ENCODE measurements at places on chromosomes 3 and 15.

- no peak for DNase-seq
Measured at GRCh38 chr15:98755138-98755537, 106.8 kb downstream of the IGF1R start.

DNA sequence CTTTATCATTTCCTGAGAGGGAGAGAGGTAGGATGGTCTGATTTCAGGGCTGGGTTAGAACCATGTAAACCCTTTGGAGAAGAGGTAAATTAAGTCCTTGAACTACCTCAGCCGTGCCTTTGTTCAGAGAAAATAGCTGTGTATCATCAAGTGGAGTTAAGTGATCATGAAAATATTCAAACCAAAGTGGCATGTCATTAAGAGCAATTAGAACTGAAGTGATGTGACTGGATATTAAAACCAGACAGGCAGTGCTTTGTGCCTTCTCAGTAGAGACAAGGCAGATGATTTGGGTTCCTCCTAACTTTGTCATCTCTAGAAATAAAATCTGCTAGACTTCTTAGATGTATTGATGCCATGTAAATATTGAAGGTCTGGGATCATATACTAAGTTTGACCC is 171.5 kb downstream of the IL5RA start:
- no peak for DNase-seq

DNA sequence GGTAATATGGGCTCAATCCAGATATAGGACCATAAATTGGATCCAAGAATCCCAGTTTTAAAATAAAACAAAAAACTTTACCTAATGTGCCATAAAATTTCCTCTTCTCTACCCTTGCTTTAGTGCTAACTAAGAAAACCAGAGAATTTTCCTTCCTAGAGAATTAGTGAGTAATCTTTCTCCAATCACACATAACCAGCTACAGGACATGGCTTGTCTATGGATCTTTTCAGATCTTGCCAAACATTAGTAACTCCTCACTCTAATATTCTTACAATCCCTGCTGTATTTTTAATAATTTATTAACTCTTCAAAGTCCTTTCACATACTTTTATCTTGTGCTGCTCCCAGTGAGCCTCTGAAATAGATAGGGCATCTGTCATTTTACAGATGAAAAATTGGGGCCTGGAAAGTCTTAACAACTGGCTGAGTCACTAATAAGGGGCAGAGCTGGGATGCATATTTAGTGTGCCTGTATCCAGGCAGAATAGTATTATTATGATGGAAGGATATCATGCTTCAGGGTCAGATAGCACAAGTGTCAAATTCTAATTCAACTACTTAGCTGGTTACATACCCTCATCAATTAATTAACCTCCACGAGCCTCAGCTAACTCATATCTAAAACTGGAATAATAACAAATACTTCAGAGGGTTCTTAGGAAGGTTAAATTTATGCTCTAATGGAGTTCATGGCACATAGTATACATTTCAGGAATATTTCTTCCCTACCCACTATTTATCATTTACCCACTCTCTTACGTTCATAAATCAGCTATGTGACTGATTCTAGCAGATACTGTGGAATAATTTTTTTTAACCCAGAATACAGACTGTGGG is 5.6 kb downstream of the ZBED2 start:
- DNase-seq: no peak

- DNase-seq: no peak
Measured at GRCh38 chr3:124137216-124137615, 145.3 kb upstream of the ROPN1 start.

DNA sequence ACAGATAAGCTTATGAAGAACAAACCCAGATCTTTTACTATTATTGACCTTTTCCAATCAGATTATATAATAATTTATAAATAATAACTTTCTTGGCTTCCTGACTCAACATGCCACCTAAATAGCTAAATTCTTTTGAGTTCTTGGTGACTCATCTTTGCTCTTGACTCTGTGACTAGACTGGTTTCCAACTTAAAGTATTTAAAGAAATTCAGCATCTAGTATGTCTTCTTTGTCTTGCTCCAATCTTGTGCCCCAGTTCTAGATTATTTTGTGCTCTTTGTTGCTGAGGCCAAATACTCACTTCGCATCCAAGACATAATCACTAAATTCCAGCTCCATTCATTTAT is 483.2 kb upstream of the TBL1XR1 start:
- DNase-seq: no peak

- DNase-seq: no peak
Measured at GRCh38 chr3:160676547-160677303, at the start of gene ARL14. Gene ARL14 (plus strand): TSS chr3:160677160. CDS start chr3:160677347, 187 bp downstream.

GRCh38 chr15:27545494-27546255 is 553.4 kb downstream of the OCA2 start:
- no peak for DNase-seq

DNA sequence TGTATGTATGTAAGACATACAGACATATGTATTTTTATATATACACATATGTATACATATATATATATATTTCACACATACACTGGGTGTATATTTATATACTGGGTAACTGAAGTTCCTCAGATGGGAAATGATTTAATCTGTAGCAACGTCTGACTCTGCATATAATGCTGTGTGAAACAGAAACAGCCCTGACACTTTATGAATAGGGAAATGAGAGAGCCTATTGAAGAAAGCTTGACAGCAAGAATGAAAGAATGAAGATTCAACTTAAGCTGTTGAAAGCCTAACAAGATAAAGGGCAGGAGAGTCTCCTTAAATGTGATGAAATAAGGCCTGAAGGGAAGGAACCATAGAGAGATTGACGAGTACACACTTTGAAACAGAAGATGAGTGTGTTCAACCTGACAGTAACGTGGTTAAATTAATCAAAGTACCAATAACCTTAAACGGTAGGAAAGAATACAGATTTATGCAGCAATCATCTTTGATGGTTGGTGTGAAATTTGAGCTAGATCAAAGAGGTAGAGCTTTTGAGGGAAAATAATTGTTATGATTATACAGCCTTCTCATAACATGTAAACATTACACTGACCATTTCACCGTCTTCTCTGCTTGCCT is 169.9 kb downstream of the MECOM start:
- no peak for DNase-seq

- no peak for DNase-seq
Measured at GRCh38 chr3:37742574-37743212, 119.0 kb upstream of the CTDSPL start.

GRCh38 chr15:77066971-77067690 is 3.8 kb downstream of the TSPAN3 start:
- no peak for DNase-seq

DNA sequence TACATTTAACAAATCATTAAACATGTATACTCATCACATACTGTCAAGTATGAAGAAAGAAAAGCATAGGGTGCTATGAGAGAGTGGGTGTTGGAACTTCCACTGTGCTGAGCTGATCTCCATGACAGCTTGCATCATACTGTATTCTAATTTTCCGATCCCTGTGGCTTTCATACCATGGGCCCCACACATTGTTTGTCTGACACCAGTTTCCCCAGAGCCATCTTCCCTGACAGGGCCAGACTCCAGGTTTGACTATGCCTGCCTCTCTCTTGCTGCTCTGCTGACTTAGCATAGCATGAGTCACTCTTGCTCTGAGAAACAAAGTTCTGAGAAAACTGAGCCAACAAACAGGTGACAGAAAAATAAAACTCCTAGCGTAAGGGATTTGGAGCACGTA is 37.0 kb upstream of the CASR start:
- no peak for DNase-seq

DNA sequence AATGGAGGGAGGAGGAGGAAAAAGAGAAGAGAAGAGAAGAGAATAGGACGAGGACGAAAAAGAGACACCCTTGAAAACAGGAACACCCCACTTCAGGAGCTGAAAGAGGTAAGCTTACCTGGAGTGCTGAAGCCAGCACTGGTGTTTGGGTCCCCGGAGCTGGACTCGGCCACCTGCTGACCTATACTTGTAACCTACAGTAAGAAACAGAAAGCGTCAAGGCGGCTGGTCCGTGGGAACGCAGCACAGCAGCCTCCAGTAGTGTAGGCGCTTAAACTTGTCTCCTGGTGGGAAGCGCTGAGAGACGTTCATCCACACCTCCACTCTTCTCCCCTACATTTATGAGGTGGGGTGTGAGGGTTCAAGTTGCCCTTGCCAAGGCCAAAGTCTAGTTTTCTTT is 141.0 kb downstream of the NSMCE3 start:
- DNase-seq: no peak

- no peak for DNase-seq
Measured at GRCh38 chr3:111747490-111747889, 111.6 kb upstream of the PHLDB2 start.

DNA sequence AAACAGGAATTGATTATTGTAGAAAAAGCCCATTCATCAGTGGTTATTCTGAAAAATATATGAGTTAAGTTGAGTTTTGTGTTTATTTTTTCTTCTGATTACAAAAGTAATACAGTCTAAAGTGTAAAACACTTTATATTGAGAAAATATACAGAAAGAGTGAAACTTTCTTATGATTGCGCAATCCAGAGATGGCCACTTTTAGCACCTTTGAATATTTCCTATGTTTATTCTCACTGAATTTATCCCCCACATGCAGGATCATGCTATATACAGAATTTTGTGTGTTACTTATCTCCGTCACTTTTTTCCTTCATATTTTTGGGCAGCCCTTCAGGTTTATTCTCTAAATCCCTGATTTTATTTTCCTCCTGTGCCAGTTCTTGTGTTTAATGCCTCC is 285.2 kb downstream of the NAALADL2 start:
- DNase-seq: no peak

DNA sequence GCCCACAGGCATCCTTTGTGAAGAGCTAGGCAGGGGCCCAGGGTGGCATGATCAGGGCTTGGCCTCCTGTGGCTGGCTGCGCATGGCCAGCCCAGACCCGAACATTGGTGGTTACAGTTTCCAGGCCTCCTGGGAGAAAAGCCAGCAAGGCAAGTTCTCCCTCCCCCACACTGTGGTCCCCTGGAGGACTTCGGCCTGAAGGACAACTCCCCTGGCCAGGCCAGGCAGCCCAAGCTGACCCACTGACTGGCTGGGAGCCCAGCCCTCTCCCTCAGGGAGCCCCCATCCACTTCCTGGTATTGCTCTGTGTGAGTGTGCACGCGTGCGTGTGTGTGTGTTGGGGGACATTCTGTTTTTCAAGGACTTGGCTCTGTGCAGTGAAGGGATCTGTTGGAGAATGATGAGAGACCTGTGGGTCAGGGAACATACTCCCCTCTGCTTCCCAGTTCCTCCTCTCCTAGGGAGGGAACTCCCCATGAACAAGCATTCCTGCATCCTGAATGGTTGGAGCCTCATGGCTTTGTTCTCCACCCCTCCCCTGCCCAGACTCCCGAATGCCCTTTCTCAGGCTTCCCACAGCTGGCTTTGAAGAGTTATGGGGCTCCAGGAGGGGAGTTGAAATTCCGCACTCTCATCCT is 29.5 kb downstream of the CORO2B start:
- DNase-seq: peak; percentile 87

DNA sequence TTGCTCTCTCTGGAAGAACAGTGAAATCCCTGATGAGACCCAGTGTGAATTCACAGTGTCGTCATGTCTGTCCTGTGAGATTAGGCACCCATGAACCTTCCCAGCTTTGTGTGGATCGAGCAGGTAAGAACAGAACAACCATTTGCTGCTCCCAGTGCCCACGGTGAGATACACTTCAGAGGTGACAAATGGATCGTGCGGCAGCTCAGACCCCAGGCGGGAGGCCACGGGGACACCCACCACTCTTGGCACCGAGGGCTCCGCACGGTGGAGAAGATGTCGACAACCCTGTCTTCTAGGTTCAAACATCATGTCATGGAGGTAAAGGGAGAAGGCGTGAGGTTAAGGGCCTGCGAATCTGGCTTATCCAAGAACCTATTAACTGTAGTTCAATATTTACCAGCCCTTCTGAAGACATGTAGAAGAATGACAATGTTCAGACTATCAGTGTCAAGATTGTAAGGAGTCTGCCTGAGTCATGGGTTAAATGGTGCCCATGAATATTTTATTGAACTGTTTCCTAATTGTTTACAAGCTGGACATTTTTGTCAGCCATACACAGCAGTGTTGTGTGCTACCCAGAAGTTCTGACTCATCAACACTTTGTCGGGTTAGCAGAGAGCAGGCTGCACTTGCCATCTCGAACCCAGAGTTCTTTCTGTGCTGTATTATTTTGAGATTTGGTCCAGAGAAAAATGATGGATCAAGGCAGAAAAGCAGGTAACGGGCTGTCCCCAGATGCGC is 15.5 kb upstream of the PCSK6 start:
- DNase-seq: peak; percentile 42

GRCh38 chr3:21269882-21270281 is 481.1 kb downstream of the ZNF385D start:
- no peak for DNase-seq

- no peak for DNase-seq
Measured at GRCh38 chr15:27268923-27269322, 297.9 kb downstream of the GABRG3 start.

DNA sequence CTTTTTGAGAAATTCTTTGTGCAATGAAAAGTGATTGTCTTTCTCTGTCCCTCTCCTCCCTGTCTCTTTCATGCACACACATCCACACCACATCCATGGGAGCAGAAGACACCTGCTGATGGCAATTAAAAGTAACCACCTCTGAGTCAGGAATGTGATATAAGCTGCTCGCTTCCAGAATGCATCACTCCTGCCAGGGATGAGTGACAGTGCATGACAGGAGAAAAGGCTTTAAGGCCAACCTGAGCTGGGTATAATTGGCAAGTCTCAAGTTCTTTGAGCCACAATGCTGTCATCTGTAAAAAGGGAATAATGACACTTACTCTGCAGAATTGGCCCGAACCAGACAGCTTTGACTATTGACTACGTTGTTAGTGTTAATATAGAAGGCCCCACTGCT is 59.6 kb downstream of the UBP1 start:
- DNase-seq: no peak

GRCh38 chr3:73467211-73467610 is 157.5 kb downstream of the PDZRN3 start:
- no peak for DNase-seq

DNA sequence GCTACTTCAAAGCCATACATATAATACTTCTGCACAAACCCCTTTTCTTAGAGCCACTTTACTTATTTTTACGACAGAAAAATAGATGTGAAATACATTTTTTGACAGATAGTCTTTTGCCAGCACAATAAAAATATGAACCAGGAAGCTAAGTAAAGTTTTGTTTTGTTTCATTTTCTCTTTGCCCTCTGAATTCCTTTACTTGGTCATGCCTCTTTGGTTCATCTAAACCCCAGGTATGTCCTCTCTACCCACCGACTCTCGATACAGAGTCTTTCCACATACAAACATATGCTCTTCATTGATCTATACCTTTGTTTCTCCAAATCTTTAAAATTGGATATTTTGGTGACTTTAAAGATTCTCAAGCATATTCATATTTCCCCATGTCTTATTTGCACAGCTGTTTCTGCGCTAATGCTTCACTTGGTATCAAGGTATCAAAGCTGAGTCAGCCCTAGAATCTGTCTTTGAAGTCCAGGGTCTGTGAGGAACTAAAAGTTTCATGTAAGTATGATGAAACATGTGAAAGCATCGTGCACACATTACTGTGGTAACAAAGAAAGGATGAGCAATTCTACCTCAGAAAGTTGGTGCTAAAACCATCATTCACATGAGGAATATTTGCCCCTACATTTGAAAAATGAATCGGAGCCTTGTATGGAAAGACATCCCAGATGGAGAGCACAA is 845.4 kb downstream of the NAALADL2 start:
- no peak for DNase-seq

Measured in osteocyte (in vitro differentiated cells).